ENCODE measurements at places on chromosomes 5 and 9. TPM values are rescaled to one million over a fixed set of nuclear protein-coding genes. Genes with fewer than 3 reads are reported as not detected.

OSMR gene
- 7.3 TPM for total RNA-seq

TAF1L gene
- total RNA-seq: not detected

CDKN2B gene
- 21.0 TPM for total RNA-seq

DBH gene
- not detected for total RNA-seq

BRD3 gene
- 9.1 TPM for total RNA-seq

AQP3 gene
- 1.3 TPM for total RNA-seq

TRIM32 gene
- 15.7 TPM for total RNA-seq

LRRC26 gene
- total RNA-seq: not detected

NEUROG1 gene
- not detected for total RNA-seq

CAMK2A gene
- not detected for total RNA-seq

SH3TC2 gene
- 4.6 TPM for total RNA-seq

CDH9 gene
- not detected for total RNA-seq

DNAJB5 gene
- 8.3 TPM for total RNA-seq

WWC1 gene
- not detected for total RNA-seq

MYO10 gene
- 57.5 TPM for total RNA-seq
